Cardiac muscle cell (in vitro differentiated cells and primary cell): ENCODE measurements at places on chromosomes 7 and 10. TPM values are rescaled to one million over a fixed set of nuclear protein-coding genes. Genes with fewer than 3 reads are reported as not detected.

- no peak overlapping the region for H3K4me3 ChIP-seq
- DNase-seq, result no peak
- no peaks in the 10 kb centered on the region for H3K27me3 ChIP-seq
- H3K27ac ChIP-seq, result no peak overlapping the region
- no peaks in the 10 kb centered on the region for H3K36me3 ChIP-seq
These were observed 39.7 kb upstream of the UCN3 start for GRCh38 chr10:5325076-5325475.

GRCh38 chr10:59677253-59677831 lies 32.3 kb downstream of the SLC16A9 start:
- no peak overlapping the region for H3K27ac ChIP-seq
- no peak for DNase-seq
- H3K4me1 ChIP-seq, result no peaks in the 10 kb centered on the region
- H3K27me3 ChIP-seq, result no peaks in the 10 kb centered on the region

The GDF2 gene
- 3.5 and 5.8 TPM in 2 replicates for total RNA-seq

GRCh38 chr10:74991435-74991834 lies 120.0 kb upstream of the SAMD8 start:
- no peaks in the 10 kb centered on the region for H3K4me1 ChIP-seq
- peak; percentile 22 for DNase-seq
- no peak overlapping the region for H3K4me3 ChIP-seq
- peaks cover 11% of the 10 kb centered on the region for H3K36me3 ChIP-seq
- no peak overlapping the region for H3K27ac ChIP-seq
- H3K27me3 ChIP-seq, result no peaks in the 10 kb centered on the region

DNA sequence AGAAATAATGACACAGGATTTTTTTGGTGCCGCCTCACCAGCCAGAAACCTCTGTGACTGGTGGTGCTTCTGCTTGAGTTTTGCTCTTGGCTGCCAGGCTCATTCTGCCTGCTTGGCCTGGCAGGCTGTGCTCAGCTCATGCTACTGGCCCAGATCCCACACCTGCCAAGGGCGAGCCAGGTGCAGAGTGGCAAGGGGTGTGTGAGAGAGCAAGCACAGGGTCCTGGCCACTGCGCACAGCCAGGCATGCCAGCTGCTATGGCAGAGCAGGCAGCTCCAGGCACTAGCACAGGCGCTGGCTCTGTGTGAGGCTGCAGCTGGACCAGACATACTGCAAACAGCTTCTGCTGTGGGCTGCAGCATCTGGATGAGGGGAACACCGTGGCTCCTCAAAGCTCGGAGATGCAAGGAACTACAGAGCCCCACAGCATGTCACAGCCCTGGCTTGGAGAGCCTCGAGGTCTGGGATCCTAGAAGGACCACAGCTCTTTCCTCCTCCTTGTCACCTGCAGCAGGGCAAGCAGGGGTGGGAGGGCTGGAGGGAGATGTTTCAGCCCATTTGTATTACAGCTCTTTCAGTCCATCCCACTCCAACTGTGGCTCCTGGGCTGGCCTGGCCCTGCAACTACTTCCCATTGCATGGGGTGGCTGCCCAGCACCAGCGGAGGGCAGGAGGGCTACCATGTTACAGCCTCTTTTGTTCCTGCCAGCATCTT lies 313.4 kb upstream of the SEMA3C start:
- H3K4me3 ChIP-seq, result no peak overlapping the region
- H3K36me3 ChIP-seq, result no peaks in the 10 kb centered on the region
- no peak for DNase-seq
- no peaks in the 10 kb centered on the region for H3K27me3 ChIP-seq
- peaks cover 6% of the 10 kb centered on the region for H3K4me1 ChIP-seq

DNA sequence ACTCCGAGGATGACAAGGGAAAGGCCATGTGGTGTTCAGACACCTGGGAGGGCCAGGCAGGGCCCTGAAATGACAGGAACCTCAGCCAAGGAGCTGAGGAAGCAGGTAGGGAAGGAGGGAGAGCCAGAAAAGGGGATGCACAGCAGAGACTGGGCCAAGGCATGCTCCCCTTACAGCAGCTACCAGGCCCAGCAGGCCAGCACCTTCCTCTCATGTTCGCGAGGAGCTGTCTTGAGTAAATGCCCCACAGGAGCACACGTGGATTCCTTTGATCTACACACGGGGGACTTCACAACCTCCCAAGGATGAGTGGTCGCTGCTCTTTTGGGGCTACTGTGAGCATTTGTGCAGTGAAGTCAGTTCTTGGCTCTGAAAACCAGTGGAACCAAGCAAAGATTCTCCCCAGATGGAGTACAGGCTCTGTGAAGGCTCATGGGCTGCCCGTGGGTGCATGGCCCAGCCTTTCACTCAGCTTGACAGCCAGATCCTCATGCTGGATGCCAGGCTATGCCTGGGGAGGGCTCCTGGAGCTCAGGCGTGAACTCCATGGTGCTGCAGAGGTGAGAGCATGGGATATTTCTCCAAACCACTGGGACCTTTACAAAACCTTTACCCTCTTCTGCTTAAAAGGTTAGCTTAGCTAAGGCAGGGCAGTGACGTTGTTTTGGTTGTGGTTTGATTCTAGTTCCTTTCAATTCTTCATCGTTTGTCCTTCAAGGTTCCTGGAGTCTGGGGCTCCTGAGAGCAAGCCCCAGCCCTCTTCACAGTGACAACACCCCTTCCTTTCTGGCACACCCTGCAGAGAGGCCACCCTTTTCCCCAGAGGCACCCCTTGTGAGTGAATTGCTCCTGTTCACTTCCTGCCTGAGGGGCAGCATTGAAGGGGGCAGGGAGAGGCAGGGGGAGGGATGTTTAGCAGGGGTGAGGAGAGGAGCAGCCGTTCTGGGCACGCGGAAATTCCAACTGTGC lies 74.2 kb upstream of the ZPBP start:
- no peak overlapping the region for H3K4me3 ChIP-seq
- no peaks in the 10 kb centered on the region for H3K36me3 ChIP-seq
- no peaks in the 10 kb centered on the region for H3K27me3 ChIP-seq
- no peaks in the 10 kb centered on the region for H3K4me1 ChIP-seq
- no peak overlapping the region for H3K27ac ChIP-seq
- DNase-seq, result no peak

The ANKRD61 gene
- total RNA-seq, result 0.11 and 0.15 TPM in 2 replicates

DNA sequence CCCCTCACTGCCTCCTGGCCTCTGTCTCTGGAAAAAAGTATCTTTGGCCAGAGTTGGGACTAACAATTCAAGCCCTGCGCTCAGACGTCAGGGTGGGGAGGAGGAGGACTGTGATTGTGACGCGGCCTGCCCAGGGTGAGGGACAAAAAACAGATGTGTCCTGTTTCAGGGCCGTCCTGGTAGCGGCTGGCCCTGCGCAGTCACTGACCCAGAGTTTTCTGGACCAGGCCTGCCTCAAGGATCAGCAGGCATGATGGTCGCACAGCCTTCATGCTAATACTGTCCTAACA lies 110.1 kb downstream of the CYTH3 start:
- peak overlapping the region; percentile 81 for H3K27ac ChIP-seq
- H3K27me3 ChIP-seq, result no peaks in the 10 kb centered on the region
- H3K36me3 ChIP-seq, result peaks cover 36% of the 10 kb centered on the region
- H3K4me3 ChIP-seq, result no peak overlapping the region
- DNase-seq, result no peak
